ENCODE measurements at places on chromosomes 7 and 10.

DNA sequence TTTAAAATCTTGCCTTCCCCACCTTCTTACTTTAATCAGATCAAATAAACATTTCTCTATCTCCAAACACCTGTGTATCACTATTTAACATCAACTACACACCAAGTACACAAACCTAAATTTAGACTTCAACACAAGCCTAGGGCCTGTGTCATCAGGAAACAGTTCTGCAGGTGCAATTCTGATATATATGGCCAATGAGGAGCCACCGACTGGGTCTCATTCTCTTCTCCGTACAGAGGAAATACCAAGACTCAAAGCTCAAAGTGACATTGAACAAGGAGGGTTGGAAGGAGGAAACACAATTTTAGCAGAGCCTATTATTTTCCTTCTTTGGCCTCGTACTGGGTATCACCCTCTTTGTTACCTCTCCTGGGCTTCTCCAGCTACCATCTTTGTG lies 152.6 kb upstream of the PRR15 start:
- no peak for DNase-seq

GRCh38 chr7:131835141-131835540 lies 278.7 kb upstream of the PODXL start:
- DNase-seq = no peak

DNA sequence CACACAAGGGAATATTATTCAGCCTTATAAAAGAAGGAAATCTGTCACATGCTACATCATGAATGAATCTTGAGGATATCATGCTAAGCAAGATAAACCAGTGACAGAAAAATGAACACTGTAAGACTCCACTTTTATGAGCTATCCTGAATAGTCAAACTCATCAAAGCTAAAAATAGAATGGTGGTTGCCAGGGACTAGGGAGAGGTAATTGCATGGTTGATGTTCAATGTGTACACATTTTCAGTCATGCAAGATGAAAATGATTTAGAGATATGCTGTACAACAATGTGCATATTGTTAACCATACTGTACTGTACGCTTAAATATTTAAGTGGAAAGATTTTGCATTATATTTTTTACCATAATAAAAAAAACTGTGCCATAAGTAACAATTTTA lies 1349.1 kb downstream of the XPNPEP1 start:
- no peak for DNase-seq

- no peak for DNase-seq
Measured at GRCh38 chr7:98156700-98157099, 50.0 kb downstream of the LMTK2 start.

- DNase-seq = no peak
Measured at GRCh38 chr7:34806831-34807230, 148.8 kb downstream of the NPSR1 start.

DNA sequence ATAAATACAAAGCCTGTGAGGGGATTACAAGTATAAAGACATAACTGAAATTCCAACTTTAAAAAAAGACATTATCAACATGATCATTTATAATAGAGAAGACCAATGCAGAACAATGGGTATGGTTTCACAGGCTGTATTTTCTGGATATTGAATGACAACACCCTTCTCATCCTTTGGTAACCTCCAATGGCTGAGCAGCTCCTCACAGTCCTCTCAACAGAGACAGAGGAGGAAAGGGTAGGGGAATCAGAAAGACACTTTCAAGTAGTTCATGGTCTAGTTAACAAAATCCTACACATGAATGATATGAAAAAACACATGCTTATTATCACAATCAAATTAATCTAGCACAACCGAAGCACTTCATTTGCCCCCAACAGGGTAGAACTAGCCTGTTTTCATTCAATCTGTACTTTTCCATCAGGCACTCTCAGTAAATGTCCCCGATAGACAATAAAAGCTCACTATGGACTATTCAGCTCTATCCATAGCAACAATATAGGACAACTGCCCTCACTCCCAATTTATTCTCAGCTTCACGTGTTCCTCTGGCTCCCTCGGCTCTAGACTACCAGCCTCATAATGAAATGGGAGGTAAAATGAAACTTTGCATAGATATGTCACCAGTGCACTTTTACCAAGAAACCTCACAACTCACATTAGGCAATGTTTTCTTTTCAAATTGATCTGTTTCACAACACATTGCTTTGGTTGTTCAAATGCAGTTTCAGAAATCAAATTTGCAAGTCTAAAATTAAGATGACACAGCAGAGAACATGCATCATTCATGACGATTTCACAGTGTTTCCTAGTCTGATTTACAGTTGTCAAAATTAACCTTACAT lies 211.4 kb downstream of the THSD7A start:
- DNase-seq = no peak

- DNase-seq = no peak
Measured at GRCh38 chr7:113880559-113880958, 38.2 kb downstream of the PPP1R3A start.

DNA sequence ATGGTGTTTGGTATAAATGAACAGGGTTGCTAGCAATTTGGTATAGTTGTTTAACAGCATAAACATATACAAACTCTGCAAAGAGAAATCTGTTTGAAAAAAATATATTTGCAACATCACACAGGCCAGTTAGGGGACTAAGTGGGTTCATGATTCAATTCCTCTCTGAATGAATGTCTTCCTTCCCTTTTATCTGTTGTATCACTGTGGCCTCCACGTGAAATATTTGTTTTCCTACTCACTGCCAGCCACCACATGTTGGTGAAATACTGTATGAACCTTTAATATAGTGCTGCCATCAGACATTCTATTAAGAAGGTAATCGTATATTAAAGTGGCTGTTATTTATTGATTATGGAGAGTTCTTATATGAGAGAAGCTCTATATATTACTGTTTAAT lies 157.0 kb downstream of the ARID5B start:
- DNase-seq = no peak

DNA sequence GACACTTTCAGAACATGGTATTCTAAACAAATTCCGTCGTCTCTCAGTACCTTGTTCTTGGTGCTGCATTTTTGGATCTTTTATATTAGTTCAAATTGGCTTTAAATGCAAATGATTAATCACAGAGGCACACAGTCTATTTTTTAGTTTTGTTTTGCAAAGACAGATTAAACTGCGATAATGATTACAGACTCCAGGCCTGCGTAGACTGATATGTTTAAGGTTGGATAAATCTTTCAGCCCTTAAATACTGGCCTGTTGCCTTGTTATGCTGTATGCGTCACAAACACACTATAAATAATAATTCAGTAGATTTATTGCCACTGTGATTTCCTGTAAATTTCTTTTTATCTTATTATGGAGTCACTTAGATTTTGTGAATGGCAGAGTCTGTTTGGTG lies 19.3 kb downstream of the CACNB2 start:
- DNase-seq = no peak
